Activated CD4-positive, alpha-beta T cell treated with anti-CD3 and anti-CD28 coated beads for 24 hours (primary cell): ENCODE measurements at places on chromosomes 1 and 21.

GRCh38 chr1:30363031-30363430, 360.4 kb downstream of the MATN1 start:
- no peak for DNase-seq

DNA sequence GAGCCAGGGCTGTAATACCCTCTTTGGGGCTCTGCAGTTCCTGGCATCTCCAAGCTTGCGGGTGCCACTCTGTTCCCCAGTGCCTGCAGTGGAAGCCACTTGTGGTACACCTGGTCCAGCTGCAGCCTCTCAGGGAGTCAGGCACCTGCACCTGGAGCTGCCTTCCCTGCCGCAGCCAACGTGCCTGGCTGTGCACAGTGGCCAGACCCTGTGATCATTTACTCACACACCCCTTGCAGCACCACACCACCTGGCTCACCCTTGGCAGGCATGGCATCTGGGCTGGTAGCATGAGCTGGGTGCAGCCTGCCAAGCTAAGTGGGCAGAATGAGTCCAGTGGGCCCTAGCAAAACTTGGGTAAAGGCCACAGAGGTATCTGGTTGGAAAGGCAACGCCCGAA, 51.1 kb upstream of the NTPCR start:
- no peak for DNase-seq

DNA sequence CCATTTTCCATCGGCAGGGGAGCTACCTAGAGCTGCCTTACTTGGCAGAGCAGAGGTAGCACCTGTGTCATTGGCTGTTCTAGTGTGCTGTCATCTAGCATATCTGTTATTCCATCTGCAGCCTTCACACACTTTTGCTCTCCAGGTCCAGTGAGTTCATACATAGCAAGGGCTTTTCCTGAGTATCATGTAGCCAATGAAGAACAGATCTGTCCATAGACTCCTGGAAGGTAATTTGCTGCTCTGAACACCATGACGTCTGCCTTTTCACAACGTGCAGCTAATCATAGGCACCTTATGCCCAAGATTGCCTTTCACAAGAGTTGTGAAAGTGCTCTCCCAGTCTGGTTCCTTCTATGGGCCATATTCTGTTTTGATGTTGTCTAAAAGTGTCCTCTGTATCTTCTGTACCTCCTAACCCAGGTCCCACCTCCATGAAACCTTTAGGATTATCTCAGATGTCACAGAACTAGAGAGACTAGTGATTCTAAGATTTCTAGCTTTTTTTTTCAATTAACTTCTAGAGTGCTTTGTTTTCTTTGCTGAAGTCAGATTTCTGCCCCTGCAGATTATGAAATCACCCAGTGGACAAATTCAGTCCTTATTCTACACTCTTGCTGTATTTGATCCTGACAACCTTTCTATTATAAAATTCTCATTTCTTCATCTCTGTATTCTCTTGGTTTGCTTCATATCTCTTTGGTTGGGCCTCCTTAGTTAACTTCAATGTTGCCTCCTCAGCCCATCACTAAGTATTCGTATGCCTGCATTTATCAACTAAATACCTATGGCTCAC, 134.8 kb downstream of the PBX1 start:
- no peak for DNase-seq

DNA sequence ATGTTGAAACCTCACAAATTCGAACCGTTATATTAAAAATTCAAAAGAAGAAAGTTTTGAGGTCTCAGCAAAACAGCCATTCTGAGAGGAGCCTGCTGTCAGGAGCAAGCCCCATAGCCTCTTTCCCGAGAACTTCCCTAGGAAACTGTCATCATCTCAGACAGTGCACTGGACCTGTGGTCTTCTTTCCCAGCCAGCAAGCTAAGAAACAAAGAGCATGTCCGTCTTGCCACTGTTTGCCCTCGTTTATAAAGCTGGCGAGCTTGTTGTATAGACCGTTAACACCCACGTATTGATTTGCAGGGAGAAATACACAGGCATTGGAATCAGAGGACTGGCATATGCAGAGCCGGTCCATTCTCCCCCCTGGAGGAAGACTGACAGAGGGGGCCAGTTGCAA, 407.0 kb downstream of the NPHP4 start:
- no peak for DNase-seq

DNA sequence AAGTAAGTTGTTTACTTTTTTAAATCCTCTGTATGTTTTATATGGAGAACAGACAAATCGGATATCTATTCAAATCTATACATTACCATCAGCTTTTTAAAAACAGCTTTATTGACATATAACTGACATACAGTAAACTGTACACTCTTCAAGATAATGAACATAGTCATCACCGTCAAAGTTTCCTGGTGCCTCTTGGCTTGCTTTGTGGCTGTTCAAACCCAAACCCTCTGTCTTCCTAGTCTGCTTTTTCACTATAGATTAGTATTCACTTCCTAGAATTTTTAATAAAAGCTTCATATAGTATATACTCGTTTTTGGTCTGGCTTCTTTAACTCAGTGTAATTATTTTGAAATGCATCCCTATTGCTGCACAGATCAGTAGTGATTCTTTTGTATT, 56.4 kb upstream of the TPTE start:
- no peak for DNase-seq
